ENCODE measurements at places on chromosomes 12 and 14.
A peak's percentile ranks its signal among the peaks of the same experiment; 100 is the strongest.

DNA sequence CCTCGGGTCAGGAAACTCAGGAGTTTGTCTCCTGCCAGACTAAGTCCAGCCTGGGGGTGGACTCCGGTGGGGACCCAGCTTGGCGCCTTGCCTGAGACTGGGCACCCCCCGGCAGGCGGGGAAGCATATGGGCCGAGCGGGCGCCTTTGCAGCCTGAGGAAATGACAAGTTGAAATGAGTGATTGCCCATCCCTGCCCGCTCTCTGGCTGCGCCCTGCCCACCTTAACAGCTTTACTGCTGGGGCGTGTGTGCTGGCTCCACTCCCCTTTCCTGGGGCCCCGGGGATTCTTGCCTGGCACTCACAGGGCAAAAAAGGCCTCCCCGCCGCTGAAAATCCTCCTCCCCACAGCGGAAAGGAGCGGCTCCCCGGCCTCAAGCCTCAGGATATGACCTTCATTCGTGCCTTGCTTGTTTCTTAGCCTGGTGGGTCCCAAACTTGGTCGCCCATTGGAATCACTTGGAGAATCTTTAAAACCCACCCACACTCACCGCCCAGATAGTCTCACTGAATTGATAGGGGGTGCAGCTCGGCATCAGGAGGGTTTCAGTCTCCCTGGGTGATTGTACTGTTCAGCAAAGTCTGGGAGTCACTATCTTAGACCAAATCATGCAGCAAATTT lies 1.5 kb downstream of the RFLNA start:
- DNase-seq = no peak

- no peak for DNase-seq
These were observed 105.6 kb downstream of the GPR135 start for GRCh38 chr14:59359431-59360124.

- no peak for DNase-seq
These were observed 379.8 kb downstream of the NAV3 start for GRCh38 chr12:78210506-78210860.

DNA sequence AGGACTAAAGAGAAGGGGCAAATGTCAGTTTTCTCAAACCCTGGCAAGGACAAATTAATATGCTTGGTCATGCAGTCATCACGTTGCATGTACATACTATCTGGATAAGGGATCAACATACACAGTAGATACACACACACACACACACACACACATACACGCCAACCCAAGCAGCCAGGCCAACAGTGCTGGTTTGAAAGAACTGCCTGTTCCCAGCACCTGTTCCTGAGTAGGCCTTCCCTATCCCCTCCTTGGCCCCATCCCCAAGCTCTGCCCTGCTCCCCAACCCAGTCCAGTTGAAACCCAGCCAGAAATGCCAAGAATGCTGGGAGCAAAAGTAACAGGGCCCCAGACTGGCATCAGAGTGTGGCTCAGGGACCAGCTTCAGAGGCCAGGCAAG lies 4.4 kb downstream of the ITGA7 start:
- no peak for DNase-seq

DNA sequence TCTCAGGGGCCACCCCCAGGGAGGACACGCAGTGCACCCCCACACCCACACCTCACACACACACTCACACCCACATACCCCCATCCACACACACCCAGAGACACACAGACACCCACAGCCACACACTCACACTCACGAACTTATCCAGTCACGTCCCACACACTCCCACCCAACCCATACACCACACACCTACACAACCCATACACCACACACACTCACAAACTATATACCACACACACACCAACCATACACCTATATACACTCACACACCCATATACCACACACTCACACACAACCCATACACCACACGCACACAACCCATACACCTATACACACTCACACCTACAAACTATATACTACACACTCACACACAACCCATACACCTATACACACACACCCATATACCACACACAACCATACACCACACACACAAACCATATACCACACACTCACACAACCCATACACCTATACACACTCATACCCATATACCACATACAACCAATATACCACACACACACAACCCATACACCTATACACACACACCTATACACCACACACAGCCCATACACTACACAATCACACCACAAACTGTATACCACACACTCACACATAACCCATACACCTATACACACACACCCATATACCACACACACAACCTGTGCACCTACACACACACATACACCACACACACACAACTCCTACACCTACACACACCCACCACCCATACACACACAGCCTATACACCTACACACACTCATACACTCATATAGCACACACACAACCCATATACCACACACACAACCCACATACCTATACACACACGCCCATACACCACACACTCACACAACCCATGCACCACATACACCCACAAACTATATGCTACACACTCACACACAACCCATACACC lies 42.7 kb downstream of the TMEM121 start:
- DNase-seq = no peak

DNA sequence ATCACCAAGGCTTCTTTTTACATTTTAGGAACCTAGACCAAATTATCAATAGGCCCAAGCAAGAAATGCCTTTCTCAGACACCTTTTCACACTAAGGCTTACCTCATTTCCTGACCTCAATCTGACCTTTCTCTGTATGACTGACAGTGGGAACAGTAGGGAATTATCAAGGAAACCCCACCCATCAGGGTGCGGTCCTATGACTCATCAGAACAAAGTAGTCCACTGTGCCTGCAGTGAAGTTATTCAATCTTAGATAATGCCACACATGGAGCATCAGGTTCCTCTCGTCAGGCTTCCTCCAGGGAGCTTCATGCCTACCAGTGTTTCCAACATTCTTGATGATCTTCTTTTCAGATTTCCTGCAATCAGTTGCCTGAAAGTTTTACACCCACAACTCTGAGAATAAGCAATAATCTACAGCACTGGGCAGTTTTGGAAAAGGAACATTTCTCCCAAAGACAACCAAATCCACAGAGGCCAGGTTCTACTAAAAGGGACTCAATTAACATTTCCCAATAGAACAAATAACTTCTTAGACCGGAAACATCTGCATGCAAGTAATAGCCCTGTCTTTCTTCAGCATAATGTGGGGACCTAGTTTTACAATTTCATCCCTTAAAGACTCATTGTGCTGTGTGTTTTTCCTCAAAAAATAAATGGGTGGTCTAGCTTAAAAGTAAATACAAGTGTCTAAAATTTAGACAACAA lies 35.9 kb upstream of the TMTC2 start:
- DNase-seq = peak; percentile 40

DNA sequence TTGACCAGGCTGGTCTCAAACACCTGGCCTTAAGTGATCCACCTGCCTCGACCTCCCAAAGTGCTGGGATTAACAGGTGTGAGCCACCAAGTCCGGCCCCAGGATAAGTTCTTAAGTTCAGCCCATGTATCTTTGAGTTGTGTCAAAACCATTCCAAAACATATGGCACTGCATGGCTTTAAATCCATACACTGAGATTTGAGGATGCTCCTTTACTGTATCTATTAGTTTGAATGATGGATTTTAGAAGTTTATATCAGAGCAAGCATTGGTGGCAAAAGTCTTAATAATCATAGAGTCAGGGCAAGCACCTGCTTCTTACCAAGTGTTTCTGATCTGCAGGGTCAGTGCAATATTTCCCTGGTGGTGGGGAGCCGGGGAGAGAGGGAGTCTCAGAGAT lies 6.1 kb downstream of the KRT6B start:
- DNase-seq = no peak

GRCh38 chr14:78359581-78359980 lies 189.4 kb downstream of the NRXN3 start:
- DNase-seq = no peak

DNA sequence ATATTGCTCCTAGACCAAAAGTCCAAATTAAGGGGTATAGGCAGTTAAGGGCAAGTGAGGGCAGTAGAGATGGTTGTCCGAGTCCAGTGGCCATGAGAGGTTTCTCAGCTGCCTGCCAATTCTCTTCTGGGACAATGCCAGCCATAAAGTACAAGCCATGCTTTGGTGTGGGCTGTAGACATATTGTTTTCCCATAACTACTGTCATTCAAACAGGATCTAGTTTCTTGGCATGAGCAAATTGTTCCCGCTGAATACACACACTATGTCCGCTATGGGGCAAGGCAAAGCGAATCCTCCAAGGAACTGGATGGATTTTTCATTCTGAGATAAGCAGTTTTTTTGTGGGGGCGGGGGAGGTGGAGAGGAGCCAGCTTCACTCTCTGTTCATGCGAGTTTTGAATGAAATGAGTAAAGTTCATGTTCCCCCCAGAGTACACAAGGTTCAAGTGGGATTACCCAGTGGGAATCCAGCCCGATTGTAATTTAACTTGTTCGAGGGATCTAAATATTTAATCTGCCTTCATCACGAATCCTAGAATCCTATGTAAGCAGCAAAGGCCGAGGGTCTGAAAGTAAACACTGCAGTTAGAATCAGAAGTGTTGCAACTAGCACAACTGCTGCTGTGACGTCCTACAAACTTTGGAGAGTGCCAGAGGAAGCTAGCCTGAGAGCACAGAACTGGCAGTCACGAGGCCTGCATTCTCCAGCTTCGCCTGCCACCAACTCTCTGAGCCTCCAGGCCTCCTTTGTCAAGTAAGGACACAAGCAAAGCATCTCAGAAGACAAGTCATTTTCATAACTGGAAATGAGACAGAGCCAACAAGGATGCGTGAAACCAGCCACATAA lies 137.0 kb downstream of the CRADD start:
- no peak for DNase-seq

- no peak for DNase-seq
These were observed 46.5 kb downstream of the ITPR2 start for GRCh38 chr12:26786491-26786864.

GRCh38 chr12:10031771-10032175 lies 1.3 kb downstream of the CLEC9A start:
- no peak for DNase-seq

DNA sequence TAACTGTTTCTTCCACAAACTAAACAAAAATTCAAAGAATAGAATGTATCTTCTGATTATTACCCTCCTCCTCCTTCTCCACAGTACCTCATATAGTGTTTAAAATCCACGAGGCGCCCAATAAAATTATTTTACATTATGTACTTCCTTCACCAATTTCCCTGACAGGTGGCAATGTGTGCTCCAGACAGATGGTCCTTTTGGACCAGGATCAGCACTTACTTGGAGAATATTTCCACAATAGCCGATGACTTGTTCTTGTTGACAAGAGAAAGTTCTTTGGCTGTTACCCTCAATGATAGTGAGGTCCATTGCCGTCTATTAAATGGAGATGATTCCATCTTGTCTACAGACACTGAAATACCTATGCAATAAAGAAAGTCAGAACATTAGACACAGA lies 34.9 kb downstream of the LIMA1 start:
- DNase-seq = no peak

- no peak for DNase-seq
These were observed 771.7 kb upstream of the TMEM132C start for GRCh38 chr12:127494961-127495915.

- no peak for DNase-seq
These were observed 29.0 kb upstream of the AMN start for GRCh38 chr14:102893452-102893851.

GRCh38 chr12:51846271-51846691 lies 2.2 kb downstream of the FIGNL2 start:
- DNase-seq = no peak

DNA sequence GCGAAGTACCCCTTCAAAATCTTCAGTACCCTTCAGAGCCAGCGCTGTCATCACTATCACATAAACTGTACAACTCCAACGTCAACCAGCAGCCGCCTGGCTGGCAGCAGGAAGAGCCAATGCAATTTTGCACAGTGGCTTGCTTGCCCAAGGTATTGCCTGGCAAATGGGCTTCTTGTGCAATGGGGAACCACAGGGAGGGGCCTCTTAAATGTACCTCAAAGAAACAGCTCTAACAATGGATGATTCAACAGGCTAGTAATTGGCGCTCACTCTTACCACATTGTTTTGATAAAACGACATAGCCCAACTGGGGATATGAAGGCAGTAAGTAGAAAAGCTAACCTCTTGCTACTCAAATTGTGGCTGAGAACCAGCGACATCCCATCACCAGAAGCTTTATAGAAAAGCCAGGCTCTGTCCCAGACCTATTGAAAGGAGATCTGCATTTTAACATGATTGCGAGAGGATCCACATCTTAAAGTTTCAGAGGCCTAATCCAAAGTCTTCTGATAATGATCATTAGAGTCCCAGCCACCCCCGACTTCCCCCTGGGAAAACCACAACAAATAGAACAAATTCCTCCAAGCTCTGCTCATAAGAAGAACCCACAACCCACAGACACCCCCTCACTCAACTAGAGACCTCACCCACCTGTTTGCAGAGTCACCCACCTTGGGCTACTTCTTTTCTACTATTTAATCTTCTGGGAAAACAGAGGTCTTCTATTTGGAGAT lies 125.3 kb upstream of the HIF1A start:
- no peak for DNase-seq

- DNase-seq = no peak
These were observed 78.8 kb downstream of the C12orf75 start for GRCh38 chr12:105409279-105409678.

DNA sequence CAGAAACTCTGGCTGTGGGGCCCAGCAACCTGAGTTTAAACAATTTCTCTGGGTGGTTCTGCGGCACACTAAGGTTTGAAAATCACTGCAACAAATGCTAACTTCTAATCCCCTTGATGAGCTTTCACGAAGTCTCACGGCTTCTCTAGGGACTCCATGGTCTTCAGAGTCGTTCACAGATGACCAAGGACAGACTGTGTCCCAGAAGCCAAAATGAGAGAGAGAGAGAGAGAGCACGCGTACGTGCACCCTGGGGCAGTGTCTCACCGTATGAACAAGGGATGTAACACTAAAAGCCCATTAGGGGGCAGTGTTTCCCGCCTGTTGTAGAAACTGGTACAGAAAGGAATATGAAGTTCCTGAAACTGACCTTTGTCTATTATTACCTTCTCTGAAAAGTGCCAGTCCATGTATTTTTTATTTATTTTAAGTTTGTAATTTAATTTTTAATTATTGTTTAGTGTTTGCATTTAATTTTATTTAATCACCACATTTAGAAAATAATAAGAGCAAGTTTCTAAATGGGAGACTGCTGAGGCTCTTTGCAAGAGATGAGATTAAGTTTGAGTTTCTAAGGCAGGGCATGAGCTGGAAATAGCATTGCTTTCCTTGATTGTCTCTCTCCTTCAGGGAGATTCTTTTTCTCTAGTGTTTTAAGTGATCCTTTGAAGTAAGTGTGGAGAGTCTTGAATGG lies 3.4 kb downstream of the APOLD1 start:
- DNase-seq = peak; percentile 38

DNA sequence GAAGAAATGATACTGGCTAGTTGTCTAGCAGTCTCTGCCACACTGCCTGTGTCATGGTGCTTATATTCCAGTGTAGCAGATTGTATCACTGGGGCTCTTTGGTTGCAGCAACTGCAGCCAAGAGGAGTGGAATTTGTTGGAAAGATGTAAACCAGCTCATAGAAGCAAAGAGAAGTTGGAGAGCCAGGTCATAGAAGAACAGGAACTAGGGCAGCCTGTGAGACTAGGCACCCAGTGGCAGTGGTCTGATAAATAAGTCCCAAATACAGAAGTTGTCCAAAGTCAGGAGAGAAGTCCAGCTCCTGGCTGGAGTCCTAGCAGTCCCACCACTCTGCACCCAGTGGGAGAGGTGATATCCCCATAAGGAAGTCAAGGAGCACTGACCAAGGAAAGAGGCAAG lies 172.5 kb upstream of the ARID2 start:
- DNase-seq = no peak

GRCh38 chr14:77542421-77543239 lies 44.0 kb upstream of the ISM2 start:
- DNase-seq = no peak

- no peak for DNase-seq
These were observed 12.7 kb downstream of the CCND2 start for GRCh38 chr12:4286228-4286627.

- no peak for DNase-seq
These were observed 104.8 kb downstream of the RIMBP2 start for GRCh38 chr12:130611026-130611905.

Measured in NCI-H2171 treated with DMSO at 0.1 percent for 48 hours (cell line).